ENCODE measurements at places on chromosomes 4 and X. TPM values are rescaled to one million over a fixed set of nuclear protein-coding genes. Genes with fewer than 3 reads are reported as not detected.

The MAP9 gene
- total RNA-seq: 16.5 TPM

The EDA2R gene
- 11.9 TPM for total RNA-seq

The CABS1 gene
- not detected for total RNA-seq

The ATP7A gene
- total RNA-seq: 2.7 TPM

The DHRSX gene
- total RNA-seq: 34.3 TPM

The C1QTNF7 gene
- total RNA-seq: not detected

The SPANXN3 gene
- total RNA-seq: not detected

The ZNF718 gene
- total RNA-seq: 12.5 TPM

The P2RY8 gene
- 0.32 TPM for total RNA-seq

The INTS12 gene
- total RNA-seq: 10.8 TPM

The TCEAL6 gene
- 0.81 TPM for total RNA-seq

The RPGR gene
- 8.5 TPM for total RNA-seq

The OPHN1 gene
- total RNA-seq: 3.7 TPM

The MAGEA2 gene
- total RNA-seq: 9.2 TPM

The BEND2 gene
- not detected for total RNA-seq

The HTN3 gene
- total RNA-seq: not detected

The PROM1 gene
- 56.8 TPM for total RNA-seq

The MGAT4D gene
- not detected for total RNA-seq

The INTS6L gene
- 6.5 TPM for total RNA-seq

The HSD17B13 gene
- total RNA-seq: 0.25 TPM

The MAGIX gene
- total RNA-seq: 1.2 TPM

The SLC7A11 gene
- 10.1 TPM for total RNA-seq

The SPP1 gene
- 56.6 TPM for total RNA-seq

The DUSP21 gene
- not detected for total RNA-seq

The APLN gene
- total RNA-seq: 2.6 TPM

The IL2 gene
- 0.64 TPM for total RNA-seq

The KLHL13 gene
- total RNA-seq: 5.9 TPM
